Choroid plexus epithelial cell (primary cell): ENCODE measurements at places on chromosomes 1 and 21.
A peak's percentile ranks its signal among the peaks of the same experiment; 100 is the strongest.

DNA sequence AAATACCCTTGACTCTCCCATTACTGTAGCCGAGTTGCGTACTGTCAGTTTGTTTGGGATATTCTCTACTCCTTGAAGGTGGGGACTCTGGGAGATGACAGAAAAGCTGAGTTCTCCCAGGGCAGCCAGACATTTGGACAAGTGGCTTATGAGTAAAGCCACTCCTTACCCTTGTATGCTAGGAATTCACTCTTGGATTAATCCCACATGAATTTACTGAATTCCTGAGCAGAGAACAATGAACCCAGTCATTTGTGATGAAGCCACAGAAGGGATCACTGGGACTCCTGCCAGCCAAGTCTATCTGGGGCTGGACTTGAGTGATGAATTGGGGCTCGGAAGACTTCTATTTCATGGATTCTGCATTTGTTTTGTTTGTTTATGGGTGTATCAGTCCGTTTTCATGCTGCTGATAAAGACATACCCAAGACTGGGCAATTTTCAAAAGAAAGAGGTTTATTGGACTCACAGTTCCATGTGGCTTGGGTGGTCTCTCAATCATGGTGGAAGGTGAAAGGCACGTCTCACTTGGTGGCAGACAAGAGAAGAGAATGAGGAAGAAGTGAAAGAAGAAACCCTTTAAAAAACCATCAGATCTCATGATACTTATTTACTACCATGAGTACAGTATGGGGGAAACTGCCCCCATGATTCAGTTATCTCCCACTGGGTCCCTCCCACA, 25.1 kb downstream of the C1orf116 start:
- DNase-seq = peak; percentile 43

- DNase-seq = no peak
Observed at GRCh38 chr1:244173769-244174168, 122.7 kb downstream of the ZBTB18 start.

- no peak for DNase-seq
Observed at GRCh38 chr1:160052936-160053335, 17.0 kb downstream of the KCNJ10 start.

GRCh38 chr1:201419746-201420607, 1.6 kb downstream of the TNNI1 start:
- no peak for DNase-seq

- DNase-seq = no peak
Observed at GRCh38 chr1:97925151-97925550, 4.3 kb upstream of the DPYD start.

GRCh38 chr1:14499312-14500040, 99.0 kb upstream of the KAZN start:
- DNase-seq = no peak

DNA sequence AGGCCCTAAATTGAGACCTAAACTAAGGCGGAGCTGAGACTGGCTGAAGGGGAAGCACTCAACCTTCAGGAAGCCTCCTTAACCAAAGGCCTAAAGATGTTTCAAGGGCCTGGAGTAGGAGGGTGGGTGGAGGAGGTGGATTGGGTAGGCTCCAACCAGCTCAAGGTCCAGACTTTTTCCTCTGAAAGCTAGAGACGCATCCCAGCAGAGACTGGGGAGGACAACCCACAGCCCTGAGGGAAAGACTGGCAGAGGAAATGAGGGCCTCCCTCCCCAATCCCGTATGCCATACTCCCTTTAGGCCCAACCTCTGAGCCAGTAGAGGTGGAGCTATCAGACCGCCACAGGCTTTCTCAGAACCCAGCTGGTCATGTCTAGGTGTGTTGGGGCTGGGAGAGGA, 1.1 kb downstream of the ECM1 start:
- no peak for DNase-seq

- DNase-seq = no peak
Observed at GRCh38 chr1:6180268-6180706, at the start of gene CHD5. Gene CHD5 (minus strand): TSS chr1:6180321. CDS start chr1:6180023, 298 bp downstream.

- DNase-seq = no peak
Observed at GRCh38 chr1:206705726-206706297, 21.1 kb downstream of the MAPKAPK2 start.

DNA sequence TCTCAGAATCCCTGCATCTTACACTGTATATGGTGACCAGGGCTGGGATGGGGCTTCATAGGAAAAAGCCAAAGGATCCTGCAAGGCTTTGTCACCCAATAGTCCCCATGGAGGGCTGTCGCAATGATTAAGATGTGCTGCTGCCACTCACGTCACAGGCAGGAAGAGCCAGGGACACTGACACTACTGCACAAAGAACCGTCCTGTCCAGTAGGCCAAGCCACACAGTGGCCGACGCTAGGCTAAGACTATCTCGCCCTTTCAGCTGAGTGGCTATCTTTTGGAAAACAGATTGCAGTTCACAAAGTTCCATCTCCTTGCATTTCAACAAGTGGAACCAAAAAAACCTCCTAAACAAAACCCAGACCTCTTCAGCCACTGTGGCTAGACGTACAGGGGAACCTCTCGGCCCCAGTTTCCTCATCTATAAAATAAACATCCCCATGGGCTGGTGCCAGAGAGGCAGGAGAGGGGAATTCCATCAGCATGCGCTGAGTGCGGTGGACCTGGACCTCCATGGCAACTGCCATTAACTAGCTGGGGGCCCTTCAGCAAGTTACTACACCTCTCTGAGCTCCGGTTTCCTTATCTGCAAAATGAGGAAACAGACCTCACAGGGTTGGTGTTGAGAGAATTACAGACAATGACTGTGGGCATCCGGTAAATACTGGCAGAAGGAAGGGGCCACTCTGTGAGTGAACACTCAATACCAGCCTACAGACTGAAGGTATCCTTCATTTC, 8.7 kb downstream of the CAPZB start:
- DNase-seq = peak; percentile 85

- DNase-seq = no peak
Observed at GRCh38 chr21:41477641-41478318, 30.2 kb downstream of the TMPRSS2 start.

- DNase-seq = peak; percentile 18
Observed at GRCh38 chr1:186735463-186735862, 55.2 kb upstream of the PTGS2 start.

- peak; percentile 84 for DNase-seq
Observed at GRCh38 chr1:52296345-52296744, 69.7 kb downstream of the CC2D1B start.

GRCh38 chr1:61301824-61302657, 219.7 kb downstream of the NFIA start:
- peak; percentile 91 for DNase-seq

GRCh38 chr1:8424539-8425116, 106.7 kb downstream of the SLC45A1 start:
- DNase-seq = peak; percentile 52

DNA sequence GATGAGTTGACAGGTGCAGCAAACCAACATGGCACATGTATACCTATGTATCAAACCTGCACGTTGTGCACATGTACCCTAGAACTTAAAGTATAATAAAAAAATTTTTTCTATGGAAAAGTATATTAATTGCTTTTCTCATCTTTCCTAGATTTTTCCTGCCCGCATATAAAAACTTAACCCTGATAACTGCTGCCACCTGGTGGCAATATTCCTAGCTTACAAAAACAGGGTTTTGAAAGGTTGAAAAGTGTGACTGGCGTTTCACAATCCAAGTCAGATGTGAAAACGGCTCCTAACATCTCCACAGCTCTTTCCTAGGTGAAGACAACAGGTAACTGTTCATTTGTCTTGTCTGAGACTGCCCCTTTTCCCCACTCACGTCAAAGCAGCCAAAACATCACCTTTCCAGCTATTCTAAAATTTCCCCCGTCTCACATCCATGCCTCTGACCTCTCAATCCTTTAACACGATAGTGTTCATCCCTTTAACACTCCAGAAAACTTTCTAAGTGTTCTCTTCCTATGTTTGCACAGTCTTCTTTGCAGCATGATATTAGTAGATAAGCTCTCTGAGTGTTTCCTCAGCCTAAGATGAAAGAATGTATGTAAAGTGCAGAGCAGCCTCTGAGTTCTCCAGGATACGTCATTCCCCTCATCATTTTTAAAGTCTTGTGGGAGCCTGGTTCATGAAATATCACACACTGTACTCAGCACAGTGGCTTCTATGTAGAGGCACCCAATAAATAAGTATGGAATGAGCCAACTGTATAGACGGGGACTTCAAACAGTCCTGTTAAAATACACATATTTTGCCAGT, 27.5 kb downstream of the OVGP1 start:
- DNase-seq = peak; percentile 73

GRCh38 chr1:173205146-173206051, 1.7 kb downstream of the TNFSF4 start:
- peak; percentile 94 for DNase-seq

DNA sequence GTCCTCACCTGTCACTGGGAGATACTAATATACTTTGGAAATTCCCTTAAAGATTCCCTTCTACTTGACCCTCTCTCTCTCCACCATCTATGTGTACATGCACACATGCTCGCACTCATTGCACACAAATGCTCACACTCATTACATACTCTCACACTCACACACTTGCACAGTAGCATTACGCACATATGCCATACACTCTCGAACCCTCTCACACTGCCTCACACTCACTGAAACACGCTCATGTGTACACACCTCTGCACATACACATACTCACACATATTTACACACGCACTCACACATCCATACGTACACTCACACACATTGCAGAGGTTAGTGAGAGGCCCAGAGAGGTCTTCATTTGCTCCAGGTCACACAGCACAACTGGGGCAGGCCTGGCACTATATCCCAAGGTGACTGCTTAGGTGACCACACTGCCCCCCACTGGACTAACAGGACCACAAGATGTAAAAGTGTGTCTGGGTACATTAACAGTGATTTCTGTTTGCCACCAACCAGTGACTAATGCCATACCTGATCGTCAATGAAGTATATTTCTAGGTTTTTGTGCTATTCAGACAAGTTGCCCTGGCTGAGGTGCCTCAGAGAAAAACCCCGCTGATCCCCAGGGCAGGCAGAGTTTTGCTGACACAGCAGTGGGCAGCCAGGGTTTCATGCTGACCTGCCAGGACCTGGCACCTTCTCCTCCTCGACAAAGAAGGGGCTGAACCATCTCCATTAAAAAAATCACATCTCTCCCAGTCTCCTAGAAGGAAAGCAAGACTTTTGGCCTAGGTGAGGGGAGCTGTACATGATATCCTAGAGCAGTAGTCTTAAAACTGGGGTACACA, 28.5 kb upstream of the CAMK1G start:
- DNase-seq = no peak

GRCh38 chr1:201903135-201903534, 14.4 kb downstream of the SHISA4 start:
- peak; percentile 60 for DNase-seq

GRCh38 chr21:38165466-38166172, 91.2 kb upstream of the KCNJ15 start:
- DNase-seq = peak; percentile 33

- no peak for DNase-seq
Observed at GRCh38 chr1:154270833-154271232, 1.6 kb upstream of the HAX1 start.

GRCh38 chr1:5743435-5744095, 248.7 kb downstream of the NPHP4 start:
- DNase-seq = no peak

- DNase-seq = peak; percentile 69
Observed at GRCh38 chr1:198179556-198179981, 22.8 kb downstream of the NEK7 start.

DNA sequence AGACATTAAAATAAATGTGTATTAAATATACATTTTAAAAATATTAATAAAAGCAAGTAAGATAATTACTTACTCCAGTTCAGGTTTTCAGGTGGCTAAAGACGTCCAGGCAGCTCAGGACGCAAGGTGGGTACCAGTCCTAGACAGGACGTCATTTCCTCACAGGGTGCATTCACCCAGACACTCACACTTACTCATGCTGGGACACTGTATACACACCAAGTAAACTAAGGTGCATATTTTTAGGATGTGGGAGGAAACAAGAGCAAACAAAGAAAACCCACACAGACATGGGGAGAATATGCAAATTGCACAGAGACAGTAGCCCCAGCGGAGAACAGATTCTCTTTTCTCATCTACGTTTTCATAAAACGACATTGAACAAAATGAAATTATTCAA, 457.9 kb downstream of the BRINP3 start:
- DNase-seq = no peak

GRCh38 chr1:227892489-227893299, 55.0 kb downstream of the WNT9A start:
- DNase-seq = no peak

- peak; percentile 71 for DNase-seq
Observed at GRCh38 chr1:115648717-115649691, 7.2 kb downstream of the VANGL1 start.

DNA sequence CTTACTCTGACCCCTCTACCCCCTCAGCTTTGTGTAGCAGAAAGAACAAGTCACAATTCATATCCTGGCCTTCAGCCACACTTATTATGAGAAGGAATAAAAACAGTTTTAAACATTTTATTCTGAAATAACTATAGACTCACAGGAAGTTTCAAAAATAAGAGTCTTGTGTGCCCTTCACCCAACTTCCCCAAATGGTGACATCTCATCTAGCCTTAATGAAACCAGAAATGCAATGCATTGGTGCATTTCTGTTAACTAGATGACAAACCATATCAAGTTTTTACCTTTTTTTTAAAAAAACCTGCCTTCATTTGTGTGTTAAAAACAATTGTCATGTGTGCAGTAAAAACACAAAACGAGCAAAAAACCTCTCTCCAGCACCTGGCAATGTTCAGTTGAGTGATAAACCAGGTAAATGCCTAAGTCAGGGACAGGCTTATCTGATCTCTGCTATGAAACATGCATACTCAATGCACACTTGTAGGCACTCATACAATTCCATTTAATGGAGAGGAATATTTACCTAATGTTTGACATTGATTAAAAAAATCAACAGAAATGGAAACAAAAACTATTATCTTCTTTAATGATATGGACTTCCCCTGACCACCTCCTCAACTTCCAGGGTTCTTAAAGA, 51.5 kb downstream of the SH3BGR start:
- no peak for DNase-seq
